ENCODE measurements at places on chromosomes 12 and 14. TPM values are rescaled to one million over a fixed set of nuclear protein-coding genes. Genes with fewer than 3 reads are reported as not detected.

Gene CRACR2A
- total RNA-seq: 13.1 TPM

Gene KCNA5
- not detected for total RNA-seq

Gene RNU6-7
- total RNA-seq: not detected

Gene C12orf60
- total RNA-seq: 1.3 TPM

Gene EML5
- 0.44 TPM for total RNA-seq

Gene ISM2
- not detected for total RNA-seq

Gene PTPRQ
- 1.2 TPM for total RNA-seq

Gene IL22
- not detected for total RNA-seq

Gene EPYC
- not detected for total RNA-seq

Gene TMEM132C
- total RNA-seq: not detected
